Activated CD4-positive, alpha-beta T cell treated with anti-CD3 and anti-CD28 coated beads, Interleukin-2, amount 50 U/mL, for 24 hours (primary cell): ENCODE measurements at places on chromosomes 11 and 22.

DNA sequence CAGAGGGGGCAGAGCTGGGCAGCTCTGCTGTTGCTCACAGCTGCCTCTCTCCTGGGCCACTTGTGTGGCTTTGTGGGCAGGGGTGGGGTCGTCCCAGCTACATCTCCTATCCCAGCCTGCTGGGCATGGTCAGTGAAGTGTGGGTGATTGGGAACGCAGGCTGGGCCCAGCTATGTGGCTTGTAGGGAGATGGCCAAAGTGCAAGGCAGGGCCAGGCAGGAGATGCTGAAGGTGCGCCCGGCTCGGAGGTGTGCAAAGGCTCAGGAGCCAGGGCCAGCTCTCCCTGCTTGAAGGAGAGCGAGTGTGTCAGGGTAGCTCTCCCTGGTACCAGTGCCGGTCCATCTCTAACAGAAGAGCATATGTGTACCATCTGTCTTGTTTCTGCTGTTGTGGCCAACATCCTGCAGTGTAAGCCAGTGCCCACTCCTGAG, 8.4 kb upstream of the RANBP1 start:
- DNase-seq = no peak

DNA sequence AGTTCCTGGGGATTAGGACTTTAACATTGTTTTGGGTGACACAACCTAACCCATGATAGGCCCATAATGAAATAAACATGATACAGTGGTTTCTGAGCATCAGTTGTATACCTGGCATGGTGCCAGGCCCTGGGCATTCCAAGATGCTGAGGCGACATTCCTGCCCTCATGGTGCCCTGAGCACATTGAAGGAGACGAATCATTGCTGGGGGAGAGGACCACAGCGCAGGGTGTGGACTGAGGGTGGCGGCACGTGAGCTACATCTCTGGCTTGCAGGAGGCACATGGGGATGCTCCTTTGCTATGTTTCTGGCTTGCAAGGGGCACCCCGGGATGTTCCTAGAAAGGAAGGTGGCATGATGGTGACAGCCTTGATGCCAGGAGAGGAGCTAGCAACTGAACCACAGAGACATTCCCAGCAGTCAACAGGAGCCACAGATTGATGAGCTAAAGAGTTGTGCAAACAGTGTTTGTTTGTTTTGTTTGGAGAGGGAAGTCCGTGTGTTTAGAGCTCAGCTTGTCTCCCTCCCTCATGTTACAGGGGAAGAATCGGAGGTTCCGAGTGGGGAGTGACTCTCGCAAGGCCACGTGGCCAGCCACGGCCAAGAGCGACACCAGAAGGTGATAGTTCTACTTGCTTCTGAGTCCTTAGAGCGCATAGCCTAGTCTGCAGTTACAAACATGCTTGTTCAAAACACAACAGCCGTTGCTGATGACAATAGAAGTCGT, 106.4 kb downstream of the MIAT start:
- DNase-seq = no peak

GRCh38 chr11:126282361-126282735, 545 bp upstream of the TIRAP start:
- DNase-seq = no peak

GRCh38 chr11:18171377-18172000, 1.1 kb upstream of the MRGPRX4 start:
- no peak for DNase-seq

DNA sequence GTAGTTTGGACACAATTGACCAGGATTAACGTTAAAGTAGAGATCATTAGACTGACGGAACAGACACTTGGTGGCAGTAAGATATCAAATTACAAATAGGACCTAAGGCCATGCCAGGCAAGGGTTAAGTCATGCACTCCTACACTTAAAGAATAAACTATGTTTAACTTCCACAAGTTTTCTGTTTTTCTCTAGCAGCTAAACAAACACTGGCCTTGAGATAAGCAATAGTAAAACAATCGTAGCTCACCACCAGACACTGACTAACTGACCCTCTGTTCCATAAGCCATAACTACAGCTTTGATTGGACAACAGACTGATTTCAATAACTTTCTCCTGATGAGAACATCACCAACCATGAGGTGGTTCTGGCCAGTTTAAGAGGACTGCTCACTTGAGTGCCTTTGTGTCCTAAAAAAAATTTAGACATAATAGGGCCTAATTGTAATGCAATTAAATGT, 2.0 kb upstream of the CEP126 start:
- no peak for DNase-seq

GRCh38 chr22:19608003-19608690, 83.9 kb upstream of the CLDN5 start:
- no peak for DNase-seq

- DNase-seq = peak; percentile 41
Observed at GRCh38 chr22:50498322-50498890, 9.1 kb downstream of the LMF2 start.

DNA sequence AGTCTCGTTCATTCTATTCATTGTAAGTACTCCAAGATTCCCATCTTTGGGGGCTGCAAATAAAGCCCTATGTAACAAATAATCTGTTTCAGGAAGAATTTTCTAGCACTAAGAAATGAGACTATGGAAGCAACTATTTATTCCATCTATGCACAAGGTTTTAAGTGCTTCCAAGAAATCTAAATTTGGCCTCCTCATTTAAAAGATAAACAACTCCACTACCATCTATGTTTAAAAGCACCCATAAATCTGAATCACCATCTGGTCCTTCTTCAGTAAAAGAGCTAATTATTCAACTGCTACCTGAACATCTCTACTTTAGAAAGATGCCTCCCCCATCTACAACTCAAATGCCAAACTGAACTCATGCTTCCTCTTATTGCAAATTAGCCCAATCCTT, 547.3 kb upstream of the LRRC4C start:
- no peak for DNase-seq

DNA sequence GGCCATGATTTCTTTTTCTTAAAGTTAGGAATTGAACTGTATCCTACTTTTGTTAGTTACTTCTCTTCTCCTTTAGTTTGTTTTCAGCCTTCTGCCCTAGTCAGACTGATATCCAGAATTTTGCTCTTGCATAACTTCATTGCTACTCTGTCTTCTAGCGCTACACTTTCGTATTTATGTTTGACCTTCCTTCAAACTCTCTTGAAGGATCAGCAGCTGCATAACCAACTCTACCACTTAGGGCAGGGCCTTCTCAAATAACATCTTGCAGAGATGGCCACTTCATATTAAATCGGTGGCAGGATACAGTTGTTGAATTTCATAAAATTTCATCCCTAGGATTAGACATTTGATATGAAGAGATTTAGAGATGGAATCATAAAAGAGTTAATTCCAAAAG, 43.9 kb downstream of the KDM2A start:
- DNase-seq = no peak

- no peak for DNase-seq
Observed at GRCh38 chr11:121670805-121671282, 218.1 kb upstream of the SORL1-AS1 start.

GRCh38 chr22:50305923-50306566, 1.4 kb downstream of the PLXNB2 start:
- DNase-seq = no peak

- DNase-seq = no peak
Observed at GRCh38 chr11:119701591-119702549, 27.1 kb downstream of the NECTIN1 start.

DNA sequence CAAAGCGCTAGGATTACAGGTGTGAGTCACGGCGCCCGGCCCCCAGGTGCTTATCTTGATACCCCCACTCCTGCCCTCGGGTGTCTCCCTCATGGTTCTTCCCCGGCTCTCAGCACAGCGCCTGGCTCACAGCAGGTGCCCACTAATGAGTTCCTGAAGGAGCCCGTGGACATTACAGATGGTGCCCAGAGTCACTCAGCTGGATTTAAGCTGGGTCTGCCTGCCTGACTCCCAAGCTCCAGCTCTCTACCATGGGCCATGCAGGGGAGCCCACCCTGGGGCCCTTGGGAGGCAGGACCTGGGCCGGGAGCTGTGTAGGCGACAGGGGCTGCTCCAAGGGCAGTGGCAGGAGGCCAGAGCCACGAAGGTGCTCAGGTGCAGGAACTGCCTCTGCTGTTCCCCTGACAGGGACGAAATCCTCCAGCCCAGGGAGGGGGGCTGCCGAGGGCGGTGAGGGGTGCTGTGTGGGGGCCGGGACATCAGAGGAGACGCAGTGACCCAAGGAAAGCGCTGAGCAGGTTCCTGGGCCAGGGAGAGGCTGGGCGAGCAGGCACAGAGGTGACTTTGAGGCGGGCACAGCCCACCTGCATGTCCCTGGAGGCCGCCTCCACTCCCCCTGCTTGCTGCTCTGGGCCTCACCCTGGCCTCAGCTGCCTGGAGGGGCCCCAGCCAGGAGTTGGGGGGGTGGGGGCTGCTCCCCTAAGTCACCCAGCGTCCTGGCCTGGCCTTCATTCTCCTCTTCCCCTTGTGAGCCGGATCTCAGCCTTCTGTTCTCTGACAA, 14.6 kb upstream of the FLRT1 start:
- DNase-seq = no peak

DNA sequence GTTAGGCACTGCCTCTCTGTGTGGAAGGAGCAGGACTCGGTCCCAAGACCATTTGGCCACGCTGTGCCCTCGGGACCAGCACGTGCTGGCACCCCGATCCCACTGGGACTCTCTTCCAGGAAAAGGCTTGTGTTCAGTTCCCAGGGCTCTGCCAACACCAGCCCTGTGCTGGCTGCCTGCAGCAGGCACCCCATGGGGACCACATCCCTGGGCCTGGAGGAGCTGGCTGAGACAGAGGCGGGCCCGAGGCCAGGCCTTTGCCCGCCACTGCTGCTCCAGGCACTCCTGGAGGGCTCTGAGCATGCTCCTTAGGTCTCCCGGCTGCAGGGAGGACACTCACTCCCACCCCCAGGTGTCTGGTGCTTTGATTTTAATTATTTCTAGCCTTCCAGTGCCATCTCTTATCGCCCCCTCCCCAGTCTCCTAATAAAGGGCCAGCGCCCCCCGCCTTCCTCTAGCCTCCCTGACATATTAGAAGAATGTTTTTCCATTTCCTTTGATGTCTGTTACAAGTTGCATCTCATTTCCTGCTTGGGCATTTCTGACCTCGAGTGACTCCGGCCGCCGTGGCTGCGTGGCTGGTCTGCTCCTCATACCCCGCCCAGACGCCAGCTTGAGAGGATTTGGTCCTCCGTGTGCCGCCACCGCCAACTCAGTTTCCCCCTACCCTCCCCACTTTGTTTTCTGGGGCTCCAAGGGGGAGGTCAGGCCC, 14.4 kb downstream of the CDKN1C start:
- no peak for DNase-seq

- no peak for DNase-seq
Observed at GRCh38 chr11:2846056-2846455, 39.5 kb downstream of the CDKN1C start.

DNA sequence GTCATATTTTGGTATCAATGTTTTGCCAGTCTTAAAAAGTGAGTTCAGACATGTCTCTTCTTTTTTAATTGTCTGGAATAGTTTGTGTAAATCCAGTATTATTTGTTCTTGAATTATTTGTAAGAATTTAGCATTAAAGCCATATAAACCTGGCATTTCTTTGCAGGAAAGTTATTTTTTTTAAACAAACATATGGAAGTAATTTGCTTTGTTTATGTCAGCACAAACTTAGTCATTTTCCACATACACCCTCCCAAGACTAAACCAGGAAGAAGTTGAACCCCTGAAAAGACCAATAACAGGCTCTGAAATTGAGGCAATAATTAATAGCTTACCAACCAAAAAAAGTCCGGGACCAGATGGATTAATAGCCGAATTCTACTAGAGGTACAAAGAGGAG, 9.1 kb upstream of the CCDC81 start:
- DNase-seq = no peak

GRCh38 chr11:24134879-24135589, 361.8 kb upstream of the LUZP2 start:
- no peak for DNase-seq

DNA sequence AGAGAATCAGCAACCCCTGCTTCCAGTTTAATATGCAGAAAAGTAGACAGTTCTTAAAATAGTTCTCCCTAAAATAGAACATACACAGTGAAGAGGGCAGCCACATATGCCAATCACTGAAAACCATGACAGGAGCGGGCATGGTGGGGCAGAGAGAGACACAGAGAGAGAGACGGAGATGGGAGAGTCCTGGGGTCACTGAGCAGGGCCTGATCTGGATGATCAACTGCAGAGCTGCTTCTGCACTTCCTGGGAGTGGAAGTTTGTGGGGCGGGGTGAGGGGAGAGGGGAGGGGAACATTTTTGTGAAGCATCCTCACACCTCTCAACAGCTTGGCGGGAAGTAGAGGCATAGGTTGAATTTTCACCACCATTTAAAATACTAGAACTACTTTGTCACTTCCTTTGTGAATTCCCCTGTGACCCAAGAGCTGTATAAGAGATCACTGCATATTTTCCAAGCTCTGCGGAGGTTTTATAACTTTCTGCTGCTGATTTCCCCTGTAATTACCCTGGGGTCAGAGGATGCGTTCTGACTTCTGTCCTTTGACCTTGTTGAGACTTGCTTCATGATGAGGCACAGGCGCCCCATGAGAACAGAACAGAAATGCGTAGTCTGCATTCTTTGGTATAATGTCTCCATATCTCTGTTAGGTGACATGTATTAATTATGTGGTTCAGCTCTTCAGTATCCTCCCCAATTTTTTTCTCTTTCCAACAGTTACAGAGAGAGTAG, 419.4 kb downstream of the BRD1 start:
- no peak for DNase-seq

GRCh38 chr11:44113572-44113971, 18.1 kb downstream of the EXT2 start:
- no peak for DNase-seq

DNA sequence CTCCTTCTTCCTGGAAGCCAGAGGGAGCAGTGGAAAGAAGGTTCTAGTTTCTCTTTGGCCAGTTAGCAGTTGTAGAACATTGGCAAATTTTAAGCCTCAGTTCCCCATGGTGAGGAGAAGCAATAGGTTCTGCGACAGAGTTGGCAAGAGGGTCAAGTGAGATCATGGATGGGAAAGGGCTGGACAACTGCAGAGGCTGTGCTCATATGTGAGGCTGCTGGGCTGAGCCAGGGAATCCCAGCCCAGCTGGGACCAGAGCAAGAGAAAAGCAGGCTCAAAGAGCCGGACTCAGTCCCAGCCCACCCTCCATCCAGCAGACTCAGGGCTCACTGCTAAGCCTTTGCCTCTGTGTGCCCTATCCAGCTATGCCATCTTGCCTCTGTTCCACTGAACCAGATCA, 66.8 kb upstream of the MYOD1 start:
- no peak for DNase-seq

GRCh38 chr11:13120691-13121090, 111.6 kb downstream of the RASSF10 start:
- DNase-seq = no peak

- DNase-seq = no peak
Observed at GRCh38 chr22:30728826-30729225, 34.2 kb downstream of the OSBP2 start.
